ENCODE measurements at places on chromosomes 5 and 9.
A peak's percentile ranks its signal among the peaks of the same experiment; 100 is the strongest.

- DNase-seq, result no peak
Measured at GRCh38 chr9:127585161-127585819, 26.8 kb upstream of the STXBP1 start.

DNA sequence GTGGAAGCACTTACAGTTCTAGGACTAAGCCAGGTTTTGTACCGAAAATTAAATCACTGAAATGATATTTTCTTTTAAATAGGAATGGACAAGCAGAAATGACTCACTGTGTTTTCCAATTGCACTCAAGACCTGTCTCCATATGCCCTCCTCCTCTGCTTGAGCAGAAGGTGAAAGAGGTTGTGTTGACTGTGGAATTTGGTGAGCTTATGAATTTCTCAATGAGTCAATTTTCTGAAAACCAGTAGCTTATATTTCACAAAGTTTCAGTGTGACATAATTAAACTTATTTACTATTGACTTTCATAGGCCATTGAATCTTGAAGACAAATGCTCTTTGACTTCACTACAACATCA, 249.9 kb downstream of the NPR3 start:
- DNase-seq, result no peak

- no peak for DNase-seq
Measured at GRCh38 chr5:33688526-33688925, 203.3 kb downstream of the ADAMTS12 start.

DNA sequence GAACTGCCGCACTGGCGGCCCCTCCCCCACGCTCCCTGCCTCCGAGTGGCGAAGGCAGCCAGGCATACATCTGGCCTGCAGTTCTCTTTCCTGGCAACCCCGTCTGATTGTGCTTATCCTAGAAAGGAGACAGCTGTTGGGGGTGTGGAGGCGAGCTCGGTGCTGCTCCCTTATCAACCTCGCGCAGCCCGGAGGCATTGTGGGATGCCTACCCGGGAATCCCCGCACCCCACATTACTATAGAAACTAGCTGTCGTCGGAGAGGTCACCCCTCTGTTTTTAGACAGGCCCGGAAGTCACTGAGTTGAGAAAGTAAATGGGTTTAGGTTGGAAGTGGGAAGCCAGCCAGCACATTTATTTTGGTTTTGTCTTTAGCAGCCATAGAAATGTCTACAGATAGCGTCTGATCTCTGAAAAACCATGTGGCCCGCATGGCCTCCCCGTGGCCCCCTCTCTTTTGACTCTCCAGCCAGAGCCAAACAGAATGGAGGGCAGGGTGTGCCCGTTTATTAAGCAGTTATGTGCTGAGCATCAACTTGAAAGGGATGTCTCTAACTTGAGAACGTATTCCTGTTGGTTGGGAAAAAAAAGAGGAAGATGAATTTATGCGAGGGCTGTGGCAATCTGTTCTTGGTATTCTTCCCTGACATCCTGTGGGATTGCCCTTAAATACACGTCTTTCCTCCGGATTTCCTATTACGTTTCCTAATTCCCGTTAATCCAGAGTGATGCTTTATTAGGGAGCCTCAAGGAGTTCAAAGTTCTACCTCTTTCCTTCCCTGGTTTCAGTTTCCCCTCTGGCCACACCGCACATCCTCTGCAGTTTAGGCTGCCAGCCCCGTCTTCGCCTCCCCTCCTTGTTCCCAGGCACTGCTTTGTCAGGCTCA, 3.9 kb downstream of the STC2 start:
- DNase-seq, result no peak

- no peak for DNase-seq
Measured at GRCh38 chr9:25742256-25742655, 64.0 kb upstream of the TUSC1 start.

DNA sequence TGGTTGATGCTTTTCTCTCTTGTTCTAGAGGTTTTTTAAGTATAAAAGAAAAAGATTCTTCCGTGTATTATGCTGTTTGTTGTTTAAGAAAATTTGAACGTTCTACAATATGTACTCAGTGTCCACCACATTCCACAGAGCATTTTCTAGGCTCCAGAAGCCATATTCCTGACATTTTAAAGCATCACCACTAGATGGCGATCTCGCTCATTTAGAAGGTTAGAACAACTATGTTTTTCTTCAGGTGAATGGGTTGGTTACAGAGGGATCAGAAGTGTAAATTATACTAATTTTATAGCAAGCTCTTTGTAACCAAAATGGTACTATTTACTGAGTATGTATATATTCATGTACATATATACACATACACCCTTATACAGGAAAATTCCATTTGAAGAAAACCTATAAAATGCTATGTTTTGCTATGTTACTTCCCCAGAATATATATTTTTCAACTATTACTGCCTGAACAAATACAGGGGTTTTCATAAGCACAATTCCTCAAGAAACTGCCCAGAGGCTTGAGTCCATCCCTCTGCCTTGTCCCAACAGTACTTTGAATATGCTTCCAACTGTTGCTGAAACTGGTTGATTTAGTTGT, 284.3 kb downstream of the CCDC171 start:
- peak; percentile 36 for DNase-seq

- DNase-seq, result no peak
Measured at GRCh38 chr5:143495821-143496275, 92.4 kb upstream of the NR3C1 start.

GRCh38 chr5:172729588-172729987, 41.4 kb downstream of the DUSP1 start:
- no peak for DNase-seq

GRCh38 chr5:66818935-66819328, 222.7 kb downstream of the MAST4 start:
- no peak for DNase-seq
